Suprapubic skin (tissue), 4 donors: ENCODE measurements at places on chromosomes 2 and 18.
A peak's percentile ranks its signal among the peaks of the same experiment; 100 is the strongest.

DNA sequence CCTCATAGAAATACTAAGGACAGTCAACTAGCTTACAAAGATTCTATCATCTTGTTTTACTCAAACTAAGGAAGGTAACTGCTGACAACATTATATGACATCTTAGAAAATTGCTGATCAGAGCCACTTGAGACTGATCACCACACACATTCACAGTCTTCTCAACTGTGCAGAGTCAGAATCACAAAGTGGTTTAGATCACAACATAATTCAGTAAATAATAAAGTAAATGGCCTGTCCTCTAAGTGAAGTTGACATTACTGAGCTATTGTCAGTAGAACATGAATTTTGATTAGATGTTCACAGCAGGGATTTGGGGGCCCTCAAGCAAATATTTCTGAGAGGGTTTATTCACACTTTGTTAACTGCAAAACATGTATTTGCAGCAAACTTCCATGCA lies 28.5 kb downstream of the NOL4 start:
- no peak for DNase-seq

DNA sequence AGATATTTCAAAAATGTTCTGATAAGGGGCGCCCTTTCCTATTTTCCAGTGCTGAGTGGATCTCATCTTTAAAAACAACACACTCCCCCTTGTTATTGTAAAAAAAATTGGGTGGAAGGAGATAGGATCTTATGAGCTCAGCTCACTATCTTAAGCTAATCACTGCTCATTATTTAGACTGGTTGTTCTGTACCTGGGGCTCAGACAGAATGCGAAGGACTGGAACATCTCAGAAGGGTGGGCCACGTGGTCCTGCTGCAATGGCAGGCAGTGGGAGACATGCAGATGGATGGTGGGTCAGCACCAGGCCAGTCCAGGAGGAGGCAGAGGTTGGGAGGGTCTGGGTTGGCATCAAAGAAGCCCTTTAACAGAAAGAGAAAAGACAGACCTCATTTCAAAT lies 48.3 kb upstream of the GPR155 start:
- DNase-seq, result no peak

GRCh38 chr2:119255760-119256581 lies 32.3 kb downstream of the STEAP3 start:
- DNase-seq, result no peak

GRCh38 chr2:53512071-53512826 lies 255.4 kb upstream of the CHAC2 start:
- no peak for DNase-seq

- DNase-seq, result peak; percentile 96
Observed at GRCh38 chr2:231713730-231714638, 5.7 kb downstream of the PTMA start.

DNA sequence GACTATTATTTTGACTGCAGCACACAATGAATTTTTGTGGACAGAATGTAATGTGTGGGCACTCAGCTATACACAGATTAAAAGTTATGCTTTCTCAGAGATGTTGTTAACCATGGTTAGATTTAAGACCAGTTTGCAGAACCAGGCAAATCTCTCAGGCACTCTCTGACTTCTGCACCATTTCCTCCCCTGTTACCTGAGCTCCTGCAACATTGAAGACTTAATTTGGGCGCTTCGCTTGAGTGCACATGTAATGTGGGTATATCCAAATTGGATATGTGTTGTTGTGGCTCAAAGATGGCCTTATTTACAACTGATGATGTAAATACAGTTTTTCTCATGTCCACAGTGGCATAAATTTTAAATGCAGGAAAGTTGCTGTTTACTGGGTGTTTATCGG lies 469.4 kb downstream of the PTPRM start:
- no peak for DNase-seq

DNA sequence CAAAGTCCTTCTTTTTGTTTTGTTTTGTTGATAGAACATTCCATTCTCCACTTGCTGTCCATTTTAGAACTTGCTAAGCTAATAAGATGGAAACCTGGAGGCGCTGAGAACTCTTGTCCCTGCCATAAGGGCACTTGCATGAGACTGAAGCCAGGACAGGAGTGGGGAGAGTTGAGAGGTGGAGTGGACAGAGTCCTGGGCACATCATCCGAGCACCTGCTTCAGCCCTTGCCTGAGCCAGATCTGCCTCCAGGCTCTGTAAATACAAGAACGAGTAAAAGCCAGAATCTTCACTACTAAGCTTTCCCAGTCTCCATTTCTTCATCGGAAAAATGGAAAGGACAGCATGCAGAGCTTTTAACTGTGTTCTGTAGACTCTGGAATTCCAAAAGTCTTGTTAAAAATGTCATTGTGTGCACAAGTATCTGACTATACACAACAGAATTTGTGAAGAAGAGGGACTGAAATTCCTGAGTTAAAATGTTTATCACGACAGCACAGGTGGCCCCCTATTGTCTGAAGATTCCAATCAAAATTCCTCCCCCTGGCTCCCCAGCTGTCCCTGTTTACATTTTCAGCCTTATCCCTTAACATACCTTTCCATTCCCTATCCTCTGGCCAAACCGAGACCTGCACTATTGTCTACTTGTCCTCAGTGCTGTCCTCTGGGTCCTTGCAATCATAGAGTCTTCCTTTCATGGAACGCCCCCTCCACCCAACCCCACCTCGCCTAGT lies 498.2 kb upstream of the TNP1 start:
- DNase-seq, result no peak

GRCh38 chr2:104786821-104787220 lies 67.1 kb upstream of the POU3F3 start:
- DNase-seq, result no peak

- no peak for DNase-seq
Observed at GRCh38 chr2:234823877-234824376, 127.9 kb upstream of the SH3BP4 start.

DNA sequence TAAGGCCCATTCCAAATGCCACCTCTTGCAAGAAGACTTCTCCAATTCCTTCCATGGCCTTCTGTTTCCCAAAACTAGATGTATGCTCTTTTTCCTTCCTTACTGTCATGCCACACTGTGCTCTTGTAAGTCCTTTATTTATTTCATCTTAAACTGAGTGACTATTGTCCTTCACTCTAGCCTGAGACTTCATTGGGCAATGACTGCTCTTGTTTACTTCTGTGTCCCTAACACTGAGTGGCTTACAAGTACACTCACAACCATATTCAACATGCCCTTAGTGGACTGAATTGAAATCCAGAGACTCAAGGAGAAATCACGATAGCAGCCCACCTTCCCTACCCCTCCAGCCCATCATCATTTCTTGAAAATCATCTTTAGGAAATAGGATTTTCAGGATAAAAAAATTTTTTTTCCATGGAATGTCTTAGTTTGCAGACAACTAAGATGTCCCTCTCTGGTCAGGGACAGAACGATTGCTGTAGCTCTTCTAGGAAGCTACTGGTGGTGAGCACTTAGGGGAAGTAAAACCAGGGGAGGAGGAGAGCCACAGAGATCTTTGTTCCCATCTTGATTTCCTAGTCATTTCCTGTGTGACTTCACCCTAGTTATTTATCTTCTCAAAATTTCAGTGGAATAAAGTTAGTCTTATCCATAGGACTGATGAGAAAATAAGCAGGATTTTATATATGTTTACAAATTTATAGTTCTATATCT lies 80.7 kb downstream of the CYRIA start:
- no peak for DNase-seq

- no peak for DNase-seq
Observed at GRCh38 chr18:9356976-9357375, 22.4 kb downstream of the TWSG1 start.

GRCh38 chr18:76721207-76721996 lies 101.0 kb upstream of the ZNF236 start:
- DNase-seq, result no peak

- DNase-seq, result no peak
Observed at GRCh38 chr18:52069201-52069600, 270.8 kb upstream of the DCC start.

DNA sequence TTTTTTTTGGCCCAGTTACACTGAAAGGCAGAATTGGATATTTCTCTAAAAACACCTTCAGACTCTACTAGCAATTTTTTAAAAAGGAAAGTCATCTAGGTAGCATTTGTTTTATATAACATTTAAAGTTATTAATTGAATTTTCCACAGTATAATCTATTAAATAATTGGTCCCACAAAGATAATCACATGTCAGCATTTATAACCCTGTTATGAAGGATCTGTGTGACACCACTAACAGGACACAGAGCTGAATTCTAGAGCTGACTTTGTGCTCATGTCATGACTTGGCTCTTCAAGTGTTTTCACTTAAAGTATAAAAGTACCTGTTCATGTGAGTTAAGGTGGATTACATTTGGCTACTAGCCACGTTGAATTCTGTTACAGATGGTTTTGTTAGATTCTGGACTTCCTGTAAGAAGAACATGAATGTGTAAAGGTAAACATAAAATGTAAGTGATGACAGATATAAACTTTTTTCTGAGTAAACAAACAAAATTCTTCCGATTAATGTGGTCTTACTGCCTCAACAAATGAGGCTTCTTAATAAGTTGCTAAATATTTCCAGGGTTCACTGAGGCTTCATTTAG lies 69.1 kb upstream of the PROKR1 start:
- DNase-seq, result no peak

DNA sequence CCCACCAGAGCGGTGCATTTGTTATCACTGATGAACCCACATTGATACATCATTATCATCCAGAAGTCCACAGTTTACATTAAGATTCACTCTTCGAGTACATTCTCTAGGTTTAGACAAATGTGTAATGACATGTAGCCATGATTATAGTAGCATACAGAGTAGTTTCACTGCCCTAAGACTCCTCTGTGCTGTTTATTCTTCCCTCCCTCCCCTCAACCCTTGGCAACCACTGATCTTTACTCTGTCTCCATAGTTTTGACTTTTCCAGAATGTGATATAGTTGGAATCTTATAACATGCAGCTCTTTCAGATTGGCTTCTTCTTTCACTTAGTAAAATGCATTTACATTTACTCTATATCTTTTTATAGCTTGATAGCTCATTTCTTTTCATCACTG lies 31.2 kb upstream of the GREB1L start:
- no peak for DNase-seq

DNA sequence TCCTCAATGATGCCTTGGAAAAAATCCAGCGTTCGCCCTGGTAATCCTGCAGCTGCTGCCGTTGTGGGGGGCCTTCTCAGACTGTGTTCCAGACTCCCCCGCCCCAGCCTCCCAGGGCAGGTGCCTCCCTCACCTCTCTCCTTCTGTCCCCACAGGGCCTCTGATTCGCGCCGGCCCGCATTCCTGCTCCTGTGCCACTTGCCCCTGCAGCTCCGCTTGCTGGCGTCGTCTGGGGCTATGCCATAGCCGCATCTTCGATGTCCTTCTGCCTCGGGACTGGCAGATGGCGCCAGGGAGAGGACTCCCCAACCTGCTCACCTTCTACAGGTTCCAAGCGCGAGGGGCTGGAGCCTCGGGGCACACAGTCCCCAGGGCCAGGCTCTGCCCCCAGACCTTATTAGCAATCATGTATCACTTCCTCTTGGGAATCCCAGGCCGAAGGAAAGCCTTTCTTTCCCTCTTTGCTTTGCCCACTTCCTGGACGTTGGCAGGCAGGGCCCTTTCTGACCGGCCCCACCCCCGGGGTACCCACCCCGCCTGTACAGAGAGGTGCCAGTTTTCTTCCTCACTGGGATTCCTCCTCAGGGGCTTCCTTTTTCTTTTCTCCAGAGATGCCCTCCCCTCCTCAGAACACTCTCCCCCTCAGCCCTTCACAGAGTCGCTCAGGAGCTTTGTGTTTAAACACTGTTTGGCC lies 4.4 kb downstream of the SPATA3 start:
- no peak for DNase-seq

DNA sequence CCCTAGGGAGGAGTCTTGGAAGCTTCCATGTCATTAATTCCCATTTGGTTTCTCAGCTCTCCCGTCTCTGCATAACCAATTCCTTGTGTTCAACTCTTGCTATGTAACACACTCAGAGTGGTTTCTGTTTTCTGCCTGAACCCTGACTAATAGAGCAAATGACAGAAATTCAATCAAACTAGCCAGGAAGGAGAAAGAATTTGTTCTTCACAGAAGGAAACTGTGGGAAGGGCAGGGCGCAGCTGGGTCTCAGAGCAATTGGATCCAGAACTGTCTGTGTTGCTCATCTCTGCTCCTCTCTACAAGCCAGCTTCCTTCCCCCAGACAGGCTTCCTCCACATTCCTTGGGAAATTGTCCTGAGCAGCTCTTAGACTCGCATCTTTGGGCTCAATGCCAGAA lies 269.8 kb downstream of the TNS1 start:
- DNase-seq, result no peak

GRCh38 chr2:43415592-43415991 lies 180.2 kb downstream of the THADA start:
- no peak for DNase-seq

DNA sequence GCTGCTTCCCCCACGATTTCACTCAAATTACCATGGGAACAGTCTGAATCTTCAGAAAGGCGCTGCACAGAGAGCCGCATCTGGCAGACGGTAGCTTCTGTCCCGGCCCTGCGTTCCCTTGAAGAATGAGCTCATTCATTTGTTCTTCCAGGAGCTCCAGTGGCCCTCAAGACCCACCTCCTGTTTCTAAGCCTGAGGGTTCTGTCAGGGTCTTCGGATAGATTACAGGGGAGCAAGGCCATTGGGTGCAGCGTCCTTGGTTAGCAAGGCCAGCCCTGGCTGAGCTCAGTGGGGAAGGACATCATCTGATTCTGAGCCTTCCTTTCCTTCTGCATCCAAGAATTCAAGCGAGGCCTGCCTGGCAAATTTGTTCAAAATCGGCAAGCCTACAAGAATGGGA lies 111.9 kb downstream of the PDCL3 start:
- DNase-seq, result no peak

DNA sequence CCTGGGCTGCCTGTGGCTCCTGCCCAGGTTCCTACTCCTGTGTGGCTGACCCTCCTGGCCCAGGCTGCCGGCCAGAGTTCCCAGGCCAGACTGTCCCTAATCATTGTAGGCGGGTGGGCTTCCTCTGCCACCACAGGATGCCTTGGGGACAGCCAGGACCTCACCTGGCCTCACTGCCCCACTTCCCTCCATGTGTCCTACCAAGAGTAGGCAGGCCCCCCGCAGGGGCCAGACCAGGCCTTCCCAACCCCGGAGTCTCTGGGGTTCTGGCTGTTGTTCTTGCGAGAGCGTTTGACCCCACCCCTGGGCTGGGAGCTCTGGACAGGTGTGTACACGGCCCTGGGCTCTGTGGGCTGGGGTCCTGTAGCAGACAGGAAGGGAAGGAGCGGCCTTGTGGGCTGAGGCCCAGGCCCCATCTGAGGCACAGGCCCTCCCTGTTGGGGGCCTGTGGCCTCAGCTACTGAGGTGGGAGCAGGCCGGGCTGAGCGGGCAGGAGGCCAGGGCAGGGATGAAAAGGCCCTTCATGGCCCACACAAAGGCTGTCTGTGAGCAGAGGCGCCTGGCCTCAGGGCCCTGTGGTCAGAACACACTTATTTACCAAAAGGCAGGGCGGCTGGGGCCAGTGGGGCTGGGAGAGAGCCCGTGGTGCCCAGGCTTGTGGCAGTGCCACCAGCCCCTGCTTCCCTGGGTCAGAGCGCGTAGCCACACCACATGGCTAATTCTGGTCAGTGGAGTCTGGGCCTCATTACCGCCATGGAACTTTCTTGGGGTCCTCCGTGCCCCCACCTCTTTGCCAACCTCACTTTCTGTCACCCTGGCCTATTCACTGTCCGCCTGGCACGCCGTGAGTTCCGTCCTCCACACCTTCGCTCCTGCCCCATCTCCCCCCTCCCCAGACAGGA lies 2.0 kb downstream of the SNORC start:
- DNase-seq, result peak; percentile 81
